ENCODE measurements at places on chromosomes 1 and 21.

DNA sequence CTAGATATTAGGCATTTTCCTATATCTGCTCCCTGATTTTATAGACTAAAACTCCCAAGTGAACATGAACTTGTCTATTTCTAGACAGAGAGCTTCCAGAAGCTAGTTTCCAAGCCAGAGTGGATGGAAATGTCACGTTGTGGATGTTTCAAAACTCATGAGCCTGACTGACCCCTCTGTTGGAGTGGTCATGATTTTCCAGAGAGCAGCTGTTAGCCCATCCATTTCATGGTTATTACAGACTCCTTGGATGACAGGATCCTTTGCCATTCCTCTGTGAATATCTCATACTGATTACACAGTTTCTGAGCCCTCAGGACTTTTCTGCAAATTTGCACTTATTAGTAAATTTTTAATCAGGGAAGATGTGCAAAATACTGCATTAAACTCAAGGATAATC is 76.8 kb upstream of the ATF3 start:
- DNase-seq = no peak

GRCh38 chr1:74579425-74579824 is 67.0 kb upstream of the LRRC53 start:
- DNase-seq = no peak

DNA sequence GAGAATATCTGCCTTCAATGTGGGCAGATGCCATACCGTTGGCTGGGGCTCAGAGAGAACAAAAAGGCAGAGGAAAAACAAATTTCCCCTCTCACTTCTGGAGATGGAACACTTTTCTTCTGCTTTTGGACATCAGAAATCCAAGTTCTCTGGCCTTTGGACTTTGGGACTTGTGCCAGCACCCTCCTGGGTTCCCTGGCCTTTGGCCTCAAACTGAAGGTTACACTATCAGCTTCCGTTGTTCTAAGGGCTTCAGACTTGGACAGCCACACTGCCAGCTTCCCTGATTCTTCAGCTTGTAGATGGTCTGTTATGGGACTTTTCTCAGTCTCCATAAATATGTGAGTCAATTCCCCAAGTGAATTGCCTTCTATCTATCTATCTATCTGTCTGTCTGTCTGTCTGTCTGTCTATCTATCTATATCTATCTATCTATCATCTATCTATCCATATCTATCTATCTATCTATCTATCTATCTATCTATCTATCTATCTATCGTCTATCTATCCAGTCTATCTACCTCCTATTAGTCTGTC is 778.1 kb upstream of the TMPRSS15 start:
- no peak for DNase-seq

DNA sequence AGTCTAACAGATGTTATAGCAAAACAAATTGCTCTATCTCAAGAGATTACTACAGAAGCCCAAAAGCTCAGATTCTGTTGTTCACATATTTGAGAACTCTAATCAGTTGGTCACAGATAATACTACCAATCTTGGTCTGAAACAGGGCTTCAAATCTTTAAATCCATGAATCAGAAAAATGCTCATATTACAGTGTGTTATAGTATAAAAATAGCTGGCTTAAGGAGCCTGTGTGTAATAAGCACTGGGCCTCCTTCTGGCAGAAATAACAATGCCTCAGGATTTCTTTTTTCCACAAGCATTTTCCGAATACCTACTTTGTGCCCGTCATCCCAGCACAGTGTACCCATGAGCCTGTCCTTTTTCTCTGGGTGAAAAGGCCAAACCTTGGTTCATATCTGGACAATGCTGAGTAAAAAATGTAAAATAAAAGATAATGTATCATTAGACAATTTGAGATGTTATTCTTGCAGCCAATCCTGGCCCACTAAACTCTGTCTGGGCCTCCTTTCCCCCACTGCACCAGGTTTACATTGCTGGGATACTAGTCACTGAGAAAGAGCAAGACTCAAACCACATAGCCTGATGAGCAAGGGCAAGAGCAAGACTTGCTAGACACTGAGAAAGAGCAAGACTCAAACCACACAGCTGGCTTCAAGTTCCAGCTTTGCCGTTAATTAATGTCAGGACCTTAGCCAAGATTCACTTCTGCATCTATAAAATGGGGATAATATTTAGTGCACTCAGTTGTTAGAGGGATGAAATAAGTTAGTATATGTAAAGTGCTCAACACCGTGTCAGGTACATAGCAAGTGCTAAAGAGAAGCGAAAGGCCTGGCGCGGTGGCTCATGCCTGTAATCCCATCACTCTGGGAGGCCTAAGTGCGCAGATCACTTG is 17.0 kb upstream of the ADAR start:
- no peak for DNase-seq

GRCh38 chr1:212450331-212450881 is 17.7 kb downstream of the NENF start:
- DNase-seq = no peak

- DNase-seq = no peak
These were observed 19.0 kb upstream of the OLFM3 start for GRCh38 chr1:102015728-102016127.

DNA sequence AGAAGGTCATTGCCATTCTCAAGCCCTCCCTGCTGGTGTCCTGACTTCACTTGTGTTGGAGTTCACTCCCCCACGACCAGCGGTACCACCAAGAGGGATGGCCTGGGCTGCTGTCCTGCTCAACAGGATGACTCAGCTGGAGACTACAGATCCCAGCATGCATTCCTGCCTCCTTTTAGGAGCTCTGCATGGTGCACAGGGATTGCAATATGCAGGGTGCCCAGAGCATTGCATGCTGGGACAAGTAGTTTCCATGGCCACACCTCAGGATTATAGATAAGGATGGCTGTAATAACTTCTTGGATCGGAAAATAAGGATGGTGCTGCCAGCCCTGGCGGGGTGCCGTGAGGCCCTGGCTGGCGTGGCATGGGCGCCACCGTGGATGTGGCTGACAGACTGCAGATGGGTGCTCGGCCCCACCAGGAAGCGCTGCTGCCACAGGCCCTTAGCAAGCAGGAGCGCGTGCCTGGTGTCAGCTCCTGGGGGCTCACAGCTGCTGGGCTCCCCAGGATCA is 150.0 kb downstream of the CASZ1 start:
- DNase-seq = no peak

DNA sequence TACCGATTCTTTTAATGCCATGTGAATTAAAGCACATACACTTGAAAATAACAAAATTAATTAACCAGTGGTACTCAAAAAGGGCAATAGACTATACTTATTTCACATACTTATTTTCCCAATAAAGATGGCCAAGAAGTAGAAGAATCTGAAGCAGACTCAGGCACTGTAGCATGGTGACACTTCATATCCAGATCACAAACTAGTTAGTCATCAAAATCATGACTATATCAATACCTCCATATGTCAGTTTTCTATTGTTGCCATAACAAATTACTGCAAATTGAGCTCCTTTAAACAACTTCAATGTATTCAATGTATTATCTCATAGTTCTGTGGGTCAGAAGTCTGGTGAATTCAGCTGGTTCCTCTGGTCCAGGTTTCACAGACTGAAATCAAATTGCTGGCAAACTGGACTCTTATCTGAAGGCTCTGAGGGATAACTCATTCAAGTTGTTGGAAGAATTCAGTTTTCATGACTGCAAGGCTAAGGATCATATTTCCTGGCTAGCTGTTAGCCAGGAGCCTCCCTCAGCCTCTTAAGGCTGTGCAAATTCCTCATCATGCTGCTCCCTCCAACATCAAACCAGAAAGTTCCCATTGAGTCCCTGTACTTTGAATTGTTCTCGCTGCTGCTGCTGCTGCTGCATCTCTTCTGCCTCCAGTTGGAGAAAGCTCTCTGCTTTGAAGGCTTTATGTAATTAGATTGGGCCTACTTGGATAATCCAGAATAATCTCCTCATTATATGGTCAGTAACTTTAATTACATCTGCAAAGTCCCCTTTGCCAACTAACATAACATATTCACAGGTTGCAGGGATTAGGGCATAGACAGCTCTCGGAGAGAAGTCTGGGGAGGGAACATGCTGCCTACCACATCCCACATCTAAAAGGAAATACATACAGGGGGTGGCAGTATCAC is 91.5 kb downstream of the MRPL39 start:
- no peak for DNase-seq

GRCh38 chr1:2496746-2497145 is 20.7 kb downstream of the PLCH2 start:
- DNase-seq = no peak

DNA sequence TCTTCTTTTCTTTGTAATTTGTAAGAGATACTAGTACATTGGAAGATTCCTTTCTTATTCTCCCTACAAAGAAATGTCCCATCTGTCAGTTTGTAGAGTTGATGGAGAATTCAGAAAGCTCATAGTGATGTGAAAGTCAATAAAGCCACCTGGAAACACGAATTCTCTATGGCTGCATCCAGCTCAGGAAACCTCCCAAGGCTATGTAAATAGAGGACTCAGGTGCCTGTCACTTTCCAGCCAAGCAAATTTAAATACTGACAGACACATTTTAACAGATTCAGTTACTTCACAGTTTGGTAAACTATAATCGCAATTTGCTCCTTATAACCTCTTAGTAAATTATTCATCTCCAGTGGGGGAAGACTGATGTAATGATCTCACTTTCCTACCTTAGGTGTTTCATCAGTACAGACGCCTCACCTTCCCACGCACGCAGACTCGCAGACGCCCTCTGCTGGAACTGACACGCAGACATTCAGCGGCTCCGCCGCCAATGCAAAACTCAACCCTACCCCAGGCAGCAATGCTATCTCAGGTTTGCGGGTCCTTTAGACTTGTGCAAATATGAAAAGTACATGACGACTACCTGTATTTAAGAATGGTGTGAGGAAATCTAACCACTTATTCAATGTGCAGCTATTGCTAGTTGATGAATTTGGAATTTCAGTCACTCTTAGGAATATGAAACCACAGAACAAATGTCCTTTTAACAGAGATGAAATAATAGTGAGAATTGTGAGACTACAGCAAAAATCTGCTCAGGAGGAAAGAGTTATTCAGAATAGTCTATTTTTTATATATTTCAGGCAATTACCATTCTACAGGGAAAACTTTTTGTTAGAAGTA is 60.6 kb downstream of the PTPRC start:
- DNase-seq = no peak

DNA sequence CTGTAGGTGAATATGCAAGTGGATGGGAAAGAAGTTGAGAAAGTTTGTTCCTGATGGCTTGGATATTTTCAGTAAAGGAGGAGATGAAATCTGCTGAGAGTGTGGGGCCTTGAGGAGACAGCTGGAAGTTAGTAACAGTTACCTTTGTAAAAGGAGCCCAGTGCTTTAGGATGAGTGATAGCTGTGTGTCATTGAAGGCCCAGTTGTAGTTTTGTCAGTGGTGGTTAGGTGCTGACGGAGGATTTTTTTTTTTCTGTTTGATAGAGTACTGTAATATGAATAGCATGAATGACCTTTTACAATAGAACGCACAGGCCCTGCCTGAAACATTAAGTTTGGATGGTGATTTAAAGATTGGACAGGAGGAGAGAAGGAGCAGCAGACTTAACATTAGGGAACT is 33.3 kb downstream of the LRRC8D start:
- DNase-seq = no peak

DNA sequence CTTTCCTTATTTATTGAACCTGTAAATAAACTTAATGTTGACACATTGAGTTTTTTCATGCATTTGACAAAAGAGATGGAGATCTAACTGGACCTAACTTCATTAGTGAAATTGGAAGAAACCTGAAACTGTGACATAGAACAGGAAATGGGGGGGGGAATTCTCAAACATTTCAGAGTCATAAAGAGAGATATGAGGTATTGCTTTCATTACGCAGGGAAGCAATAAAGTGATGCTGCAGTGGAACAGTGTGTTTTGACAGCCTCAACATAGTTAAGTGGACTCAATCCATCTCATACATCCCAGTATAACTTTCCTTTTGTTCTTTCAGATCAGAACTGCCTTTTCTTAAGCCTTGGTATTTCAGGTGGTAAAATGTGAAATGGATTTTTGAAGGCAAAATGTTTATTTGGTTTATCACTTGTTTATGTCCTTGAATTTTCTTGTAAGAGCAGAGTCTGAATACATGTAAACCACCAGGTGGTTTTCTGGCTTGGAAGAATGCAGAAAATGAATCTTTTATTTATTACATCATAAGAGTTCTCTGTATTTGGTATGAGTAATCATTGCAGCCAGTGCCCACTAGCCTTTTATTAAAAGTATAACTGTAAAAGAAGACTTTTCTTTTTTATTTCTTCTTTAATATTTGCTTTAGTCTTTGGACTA is 132.5 kb downstream of the ZNF326 start:
- no peak for DNase-seq

GRCh38 chr1:208189183-208189582 is 55.0 kb downstream of the PLXNA2 start:
- no peak for DNase-seq

- no peak for DNase-seq
These were observed 67.2 kb downstream of the SLC35A3 start for GRCh38 chr1:100036718-100037655.

DNA sequence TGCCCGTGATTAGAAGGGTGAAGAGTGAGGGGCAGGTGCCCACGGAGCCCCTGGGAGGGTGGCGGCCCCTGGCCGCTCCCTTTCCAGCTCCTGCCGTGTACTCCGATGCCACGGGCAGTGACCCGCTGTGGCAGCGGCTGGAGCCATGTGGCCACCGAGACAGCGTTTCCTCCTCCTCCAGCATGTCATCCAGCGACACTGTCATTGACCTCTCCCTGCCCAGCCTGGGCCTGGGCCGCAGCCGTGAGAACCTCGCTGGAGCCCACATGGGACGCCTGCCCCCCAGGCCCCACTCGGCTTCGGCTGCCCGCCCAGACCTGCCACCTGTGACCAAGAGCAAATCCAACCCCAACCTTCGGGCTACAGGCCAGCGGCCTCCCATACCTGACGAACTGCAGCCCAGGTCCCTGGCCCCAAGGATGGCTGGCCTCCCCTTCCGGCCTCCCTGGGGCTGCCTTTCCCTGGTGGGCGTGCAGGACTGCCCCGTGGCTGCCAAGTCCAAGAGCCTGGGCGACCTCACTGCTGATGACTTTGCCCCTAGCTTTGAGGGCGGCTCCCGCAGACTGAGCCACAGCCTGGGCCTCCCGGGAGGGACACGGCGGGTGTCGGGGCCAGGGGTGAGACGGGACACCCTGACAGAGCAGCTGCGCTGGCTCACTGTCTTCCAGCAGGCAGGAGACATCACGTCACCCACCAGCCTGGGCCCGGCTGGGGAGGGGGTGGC is 22.0 kb downstream of the PANK4 start:
- no peak for DNase-seq

DNA sequence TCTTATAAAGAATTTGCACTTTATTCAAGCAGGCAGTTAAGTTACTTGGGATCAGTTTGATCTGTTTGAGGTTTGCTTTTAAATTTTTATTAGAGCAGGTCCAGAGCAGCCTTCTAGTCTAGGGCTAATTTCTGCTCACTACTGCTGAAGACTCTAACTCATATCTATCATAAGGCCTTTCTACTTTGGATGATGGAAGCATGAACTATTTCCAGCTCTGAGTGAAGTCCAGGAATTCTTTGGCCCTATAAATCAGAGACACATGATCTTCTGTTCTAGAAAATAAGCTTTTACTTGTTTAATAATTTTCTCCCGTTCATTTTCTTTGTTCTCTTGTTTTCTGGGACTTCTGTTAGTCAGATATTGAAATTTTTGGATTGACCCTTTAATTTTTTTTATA is 14.7 kb downstream of the NIBAN1 start:
- DNase-seq = no peak

GRCh38 chr1:226548256-226549093 is at the start of gene STUM:
STUM (plus strand) TSS chr1:226548764; CDS start chr1:226548905, 141 bp downstream.
- no peak for DNase-seq
